Sciatic nerve (tissue), 2 donors: ENCODE measurements at places on chromosomes 3 and 15.
A peak's percentile ranks its signal among the peaks of the same experiment; 100 is the strongest.

DNA sequence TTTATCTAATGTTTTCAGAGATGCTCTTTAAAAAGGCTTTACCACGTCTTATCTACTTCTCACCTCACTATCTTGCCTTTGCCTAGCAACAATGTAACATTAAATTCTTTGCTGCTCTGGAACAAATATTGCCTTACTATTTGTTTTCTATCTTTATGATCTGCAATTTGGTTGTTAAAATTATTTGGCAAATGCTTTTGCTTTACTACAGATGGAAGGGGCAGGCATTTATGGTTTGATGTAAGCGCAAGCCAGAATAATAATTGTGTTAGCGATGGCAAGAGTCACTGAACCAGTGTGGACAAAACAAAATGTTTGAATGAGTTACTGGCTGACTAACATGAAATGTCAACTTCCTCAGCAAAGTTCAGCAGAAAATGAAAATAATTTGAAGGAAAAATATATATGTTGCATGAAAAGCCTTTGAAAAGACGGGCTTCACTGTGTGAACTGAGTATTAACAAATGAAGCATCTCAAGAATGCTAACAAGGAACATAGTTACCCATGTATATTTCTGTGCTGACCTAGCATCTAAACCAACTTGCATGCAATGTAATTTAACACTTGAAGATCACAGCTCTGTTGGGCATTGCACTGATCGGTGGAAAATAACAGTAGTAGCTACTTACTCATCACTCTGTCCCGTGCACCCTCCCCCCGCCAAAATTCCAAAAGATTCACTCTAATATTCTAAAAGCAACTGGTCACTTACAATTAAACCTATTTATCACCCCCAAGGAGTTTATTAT is 454.0 kb upstream of the ARHGEF26 start:
- no peak for DNase-seq

DNA sequence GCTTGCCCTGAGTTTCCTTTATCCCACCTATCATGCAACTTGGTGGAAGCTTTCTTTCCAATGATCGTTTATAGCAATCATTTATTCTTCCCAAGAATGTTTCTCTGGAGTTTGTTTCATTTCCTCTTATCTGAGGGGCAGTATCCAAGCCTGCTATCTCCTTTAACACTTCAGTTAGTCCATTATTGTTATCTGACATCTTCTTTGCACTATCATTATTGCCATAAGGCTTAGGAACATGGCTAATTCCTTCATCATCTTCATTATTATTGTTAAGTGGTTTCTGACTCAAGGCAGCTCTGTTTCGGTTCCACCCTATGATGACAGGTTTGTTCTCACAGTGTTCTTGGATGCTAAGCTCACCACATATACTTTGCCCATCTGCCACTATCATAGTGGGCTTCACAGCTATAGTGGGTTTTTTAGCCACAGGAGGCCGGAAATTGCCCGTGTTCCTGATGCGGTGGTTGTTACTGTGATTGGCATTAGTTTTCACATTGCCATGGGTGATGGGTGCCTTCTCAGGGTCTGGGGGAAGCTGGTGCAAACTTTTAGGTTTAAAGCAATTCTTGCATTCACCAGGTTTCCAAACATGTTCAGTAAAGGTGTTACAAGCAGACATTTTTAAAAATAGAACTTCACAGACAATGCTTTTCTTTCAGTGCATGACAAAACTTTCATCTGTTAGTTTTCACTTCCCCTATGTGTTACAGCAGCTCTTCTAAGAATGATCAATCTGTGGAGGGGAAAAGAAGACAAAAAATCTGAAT is 110.6 kb upstream of the TSPAN3 start:
- no peak for DNase-seq

GRCh38 chr15:67074886-67075229 is 9.5 kb downstream of the SMAD3 start:
- no peak for DNase-seq

- DNase-seq = no peak
These were observed 92.5 kb upstream of the ATP10A start for GRCh38 chr15:25955628-25956027.

DNA sequence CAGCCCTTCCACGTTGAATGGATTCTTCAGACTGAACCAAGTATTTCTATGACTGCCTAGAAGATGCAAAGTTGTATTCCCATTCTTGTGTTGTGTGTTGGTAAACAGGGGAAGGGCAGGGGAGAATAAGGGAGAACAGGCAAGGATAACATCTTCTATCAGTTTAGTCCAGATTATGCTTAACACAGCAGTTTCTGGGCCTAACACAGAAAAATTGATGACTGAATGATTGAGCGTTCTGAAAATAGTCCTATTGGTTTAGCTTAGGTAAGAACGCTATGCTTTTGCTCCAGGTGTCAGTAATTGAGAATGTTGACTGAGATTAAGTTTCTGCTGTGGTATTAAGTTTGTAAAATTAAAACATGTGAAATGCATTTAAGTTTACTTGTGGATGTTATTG is 8.6 kb downstream of the FOXB1 start:
- no peak for DNase-seq

DNA sequence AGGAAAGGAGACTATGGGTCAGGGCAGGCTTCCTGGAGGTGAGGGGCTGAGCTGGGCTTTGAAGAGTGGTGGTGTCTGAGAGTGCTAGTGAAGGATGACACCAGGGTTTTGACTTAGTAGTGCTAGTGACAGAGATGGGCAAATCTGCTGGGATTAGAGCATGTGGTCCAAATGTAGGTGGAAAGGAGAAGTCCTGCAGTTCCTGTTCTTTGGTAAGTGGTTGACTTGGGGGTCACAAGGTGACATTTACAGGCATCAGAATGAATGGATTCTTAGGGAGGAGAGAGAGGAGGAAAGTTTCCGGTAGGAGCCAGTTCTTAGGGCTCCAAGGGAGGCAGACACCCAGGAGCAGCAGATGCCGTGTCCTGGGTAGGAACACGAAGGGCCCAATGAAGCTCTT is 796 bp upstream of the DOCK3 start:
- no peak for DNase-seq

GRCh38 chr15:69610858-69611257 is 158.2 kb downstream of the RPLP1 start:
- DNase-seq = no peak

DNA sequence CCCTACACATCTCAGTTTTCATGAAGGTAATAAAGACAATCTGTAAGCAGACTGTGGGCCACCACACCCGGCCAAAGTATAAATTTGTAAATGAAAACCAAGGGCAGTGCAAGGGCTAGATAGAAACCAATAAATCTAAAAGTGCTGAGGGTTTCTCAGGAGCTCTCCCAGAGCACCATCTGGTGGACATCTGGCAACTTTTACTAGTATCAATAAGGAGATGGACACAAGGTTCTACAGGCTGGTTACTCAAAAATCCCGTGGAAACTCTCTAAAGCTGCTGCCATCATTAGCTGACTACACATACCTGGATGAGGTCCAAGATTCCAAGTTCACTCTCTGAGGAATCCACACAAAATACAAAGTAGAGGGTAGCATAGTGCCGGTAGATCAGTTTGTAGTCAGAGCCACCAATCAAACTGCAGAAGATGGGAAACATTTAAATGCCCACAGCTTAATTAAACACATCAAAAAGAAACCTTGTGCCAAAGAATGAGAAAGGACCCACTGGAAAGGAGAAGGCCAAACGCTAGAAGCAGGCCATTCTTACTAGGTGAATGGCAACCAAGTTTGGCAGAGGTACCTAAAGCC is 5.5 kb downstream of the AP3S2 start:
- no peak for DNase-seq

DNA sequence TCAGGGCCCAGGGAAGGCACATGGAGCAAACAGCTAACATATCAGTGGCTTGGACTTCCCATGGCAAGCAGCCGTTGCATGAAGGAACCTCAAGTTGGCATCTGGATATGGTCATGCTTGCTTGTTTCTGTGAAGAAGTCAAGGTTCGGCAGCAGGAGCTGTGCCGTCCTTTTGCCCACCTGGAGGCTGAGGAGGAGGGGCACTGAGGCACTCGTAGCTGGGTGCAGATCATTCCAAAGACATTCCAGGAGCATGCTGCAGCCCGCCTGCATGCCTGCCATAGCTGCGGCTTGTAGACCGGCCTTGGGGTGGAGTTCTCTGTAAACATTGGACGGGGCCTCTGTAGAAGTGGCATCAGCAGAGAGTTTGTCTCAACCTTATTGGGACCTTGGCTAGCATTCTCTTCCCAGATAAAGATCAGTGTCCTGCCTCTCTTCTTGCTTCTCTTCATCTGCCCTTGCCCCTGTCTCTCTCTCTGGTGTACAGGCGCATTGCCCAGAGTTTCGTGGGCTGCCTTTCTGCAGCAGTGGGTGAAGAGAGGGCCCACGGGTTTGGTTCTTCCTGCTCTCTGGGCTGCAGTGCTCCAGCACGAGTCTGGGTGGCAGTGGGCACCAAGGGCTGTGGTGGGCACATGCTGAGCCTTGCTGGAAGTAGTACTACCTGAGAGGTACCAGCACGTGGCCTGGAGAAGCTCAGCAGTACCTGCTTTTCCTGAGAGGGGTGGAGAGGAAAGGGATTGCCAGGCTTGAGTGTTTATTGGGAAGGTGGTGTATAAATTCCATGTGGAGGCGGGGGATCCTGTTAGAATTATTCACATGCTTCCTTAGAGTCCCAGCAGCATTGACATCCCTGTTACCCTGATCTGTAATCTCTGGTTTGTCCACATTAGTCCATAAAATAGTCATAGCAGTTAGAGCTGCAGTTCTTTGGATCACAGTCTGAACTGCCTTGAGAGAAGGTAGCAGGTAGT is 49.4 kb downstream of the CHCHD6 start:
- no peak for DNase-seq

DNA sequence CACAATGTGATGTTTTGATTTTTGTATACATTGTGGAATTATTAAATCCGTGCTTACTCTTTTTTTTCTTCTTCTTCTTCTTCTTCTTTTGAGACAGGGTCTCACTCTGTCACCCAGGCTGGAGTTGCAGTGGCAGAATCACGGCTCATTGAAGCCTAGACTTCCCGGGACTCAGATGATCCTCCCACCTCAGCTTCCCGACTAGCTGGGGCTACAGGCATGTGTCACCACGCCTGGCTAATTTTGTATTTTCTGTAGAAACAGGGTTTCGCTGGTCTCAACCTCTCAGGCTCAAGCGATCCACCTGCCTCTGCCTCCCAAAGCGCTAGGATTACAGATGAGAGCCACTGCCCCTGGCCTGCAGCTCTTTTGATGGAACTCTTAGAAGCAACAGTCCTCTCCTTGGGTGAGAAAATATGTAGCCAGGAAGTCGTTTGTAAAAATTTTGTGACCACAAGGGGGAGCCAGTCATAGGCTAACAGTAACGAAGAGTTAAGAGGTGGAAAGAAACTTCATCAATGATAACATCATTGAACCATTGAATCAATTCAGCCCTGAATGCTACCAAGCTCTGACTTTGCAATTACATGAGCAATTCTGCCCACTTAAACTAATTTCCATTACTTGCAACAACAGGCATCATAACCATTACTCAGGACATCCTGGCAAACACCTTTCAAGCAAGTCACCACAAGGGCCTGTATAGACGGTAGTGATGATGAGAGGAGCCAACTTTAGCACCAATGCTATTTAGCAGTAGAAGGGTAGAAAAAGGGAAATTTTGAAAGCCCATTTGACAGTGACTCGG is 16.7 kb upstream of the CMTM7 start:
- DNase-seq = peak; percentile 64

GRCh38 chr3:27723001-27723445 is 900 bp upstream of the EOMES start:
- DNase-seq = no peak

GRCh38 chr3:174198199-174198598 is 660.9 kb upstream of the NAALADL2 start:
- no peak for DNase-seq

GRCh38 chr3:103601666-103602065 is 1166.9 kb downstream of the ZPLD1 start:
- DNase-seq = no peak

DNA sequence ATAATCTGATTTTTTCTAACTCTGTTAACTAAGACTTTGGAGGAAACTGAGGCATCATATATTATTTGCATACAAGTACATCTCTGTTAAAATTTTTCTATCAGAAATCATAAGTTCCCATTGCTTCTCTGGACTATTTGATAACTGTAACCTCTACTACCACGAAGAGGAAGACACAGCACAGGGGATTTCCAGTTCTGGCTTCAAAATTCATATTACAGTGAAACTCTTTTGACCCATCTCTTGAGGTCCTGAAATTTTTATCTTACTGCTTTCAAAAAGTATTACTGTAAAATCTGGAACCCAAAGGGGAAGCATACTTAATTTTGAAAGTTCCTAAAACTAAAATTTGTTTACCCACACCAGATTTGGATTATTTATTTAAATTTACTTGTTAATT is 4.2 kb downstream of the PLSCR1 start:
- no peak for DNase-seq

DNA sequence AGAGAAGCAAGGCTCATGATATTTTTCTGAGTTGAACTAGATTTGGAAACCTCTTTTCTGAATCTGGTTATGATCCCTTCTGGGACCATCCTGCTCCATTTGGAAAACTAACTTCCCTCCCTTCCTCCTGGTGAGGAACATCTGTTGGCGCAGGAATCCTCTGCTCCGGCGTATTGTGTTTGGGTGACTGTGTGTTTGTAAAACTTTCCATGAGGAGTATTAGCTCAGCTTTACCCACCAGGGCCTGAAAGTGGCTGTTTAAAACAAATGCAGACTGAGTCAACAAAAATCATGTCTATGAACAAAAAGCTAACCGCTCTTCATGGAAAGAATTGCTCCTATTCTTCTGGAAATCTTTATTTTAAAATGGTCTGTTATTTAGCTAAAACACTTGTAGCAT is 17.7 kb downstream of the STARD9 start:
- DNase-seq = peak; percentile 69

GRCh38 chr15:50425219-50425618 is 1.0 kb downstream of the USP8 start:
- no peak for DNase-seq
